ENCODE measurements at places on chromosomes 6 and 20.

DNA sequence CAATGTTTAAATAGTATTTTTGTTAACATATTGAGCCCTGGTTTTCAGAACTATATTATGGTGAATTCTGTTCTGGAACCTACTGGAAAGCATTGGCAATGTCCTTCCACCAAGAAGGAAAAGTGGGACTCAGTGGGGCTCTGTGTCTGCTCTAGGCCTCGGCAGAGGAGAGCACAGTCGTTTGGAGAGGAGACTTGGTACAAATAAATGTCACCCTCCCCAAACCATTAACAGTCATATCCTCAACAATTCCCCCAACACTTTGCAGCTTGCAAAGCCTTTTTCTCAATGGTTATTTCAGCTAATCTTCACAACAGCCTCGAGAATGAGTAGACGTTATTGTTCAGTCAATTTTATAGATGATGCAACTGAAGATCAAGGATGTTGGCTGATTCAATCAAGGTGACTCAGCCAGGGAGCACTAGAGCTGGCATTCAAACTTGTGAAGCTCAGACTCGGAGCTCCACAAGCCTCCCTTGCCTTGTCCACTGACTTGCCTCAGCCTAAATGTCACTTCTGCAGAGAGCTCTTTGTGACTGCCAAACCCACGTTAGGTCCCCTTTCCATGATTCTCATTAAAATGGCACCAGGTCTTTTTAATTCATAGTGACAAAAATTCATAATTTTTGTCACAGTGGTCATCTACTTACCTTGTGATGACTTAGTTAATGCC lies 60.6 kb downstream of the TOX2 start:
- DNase-seq: no peak

DNA sequence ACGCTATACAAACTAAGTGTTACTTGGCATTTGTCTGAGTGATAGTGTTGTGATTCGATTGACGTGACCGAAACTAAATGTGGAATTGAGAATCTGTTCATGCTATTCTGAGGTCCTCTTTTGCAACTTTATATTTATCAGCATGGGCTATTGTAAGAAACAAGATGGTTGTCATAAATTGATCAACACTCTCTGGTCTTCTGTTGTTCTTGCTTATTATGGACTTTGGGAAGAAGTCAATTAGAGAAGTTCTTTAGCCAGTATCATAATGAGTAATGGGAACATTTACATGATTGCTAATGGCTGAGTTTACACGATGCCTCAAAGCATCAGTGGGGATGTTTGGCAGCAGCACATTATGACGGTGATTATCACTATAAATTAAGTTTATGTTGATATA lies 195.0 kb downstream of the CD83 start:
- no peak for DNase-seq

GRCh38 chr6:36968266-36968977 lies 13.9 kb downstream of the PI16 start:
- no peak for DNase-seq

- no peak for DNase-seq
Observed at GRCh38 chr20:15395457-15395856, 1058.0 kb upstream of the FLRT3 start.

DNA sequence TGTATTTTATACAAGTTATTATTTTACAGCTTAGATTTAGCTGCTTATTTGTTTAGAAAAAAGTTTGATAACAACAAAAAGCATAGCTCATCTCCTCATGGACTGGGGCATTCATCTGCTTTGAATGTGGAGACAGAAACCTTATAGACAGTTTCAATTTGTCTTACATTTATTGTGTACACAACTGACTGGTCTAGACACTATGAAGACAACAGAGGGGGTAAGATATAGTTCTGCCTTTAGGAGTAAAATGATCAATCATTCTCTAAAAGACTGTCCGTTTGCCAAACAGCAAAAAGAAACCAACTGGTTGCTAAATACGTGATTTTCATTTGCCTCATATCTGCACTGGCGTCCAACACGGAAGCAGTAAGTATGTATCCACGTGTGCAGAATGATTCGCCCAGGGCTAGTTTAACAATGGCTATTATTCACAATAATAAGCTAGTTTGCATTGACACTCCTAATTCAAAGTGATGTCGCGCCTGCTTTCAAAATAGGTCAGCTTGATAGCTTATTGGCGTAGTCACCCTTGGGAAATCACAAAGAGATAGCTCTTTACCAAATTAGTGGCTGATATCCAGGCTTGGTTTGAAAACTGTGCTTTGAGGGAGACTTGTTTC lies 153.6 kb downstream of the BMP2 start:
- DNase-seq: no peak

GRCh38 chr20:9534025-9534424 lies 19.6 kb downstream of the LAMP5 start:
- DNase-seq: no peak

GRCh38 chr20:8039042-8039441 lies 19.5 kb upstream of the TMX4 start:
- no peak for DNase-seq

DNA sequence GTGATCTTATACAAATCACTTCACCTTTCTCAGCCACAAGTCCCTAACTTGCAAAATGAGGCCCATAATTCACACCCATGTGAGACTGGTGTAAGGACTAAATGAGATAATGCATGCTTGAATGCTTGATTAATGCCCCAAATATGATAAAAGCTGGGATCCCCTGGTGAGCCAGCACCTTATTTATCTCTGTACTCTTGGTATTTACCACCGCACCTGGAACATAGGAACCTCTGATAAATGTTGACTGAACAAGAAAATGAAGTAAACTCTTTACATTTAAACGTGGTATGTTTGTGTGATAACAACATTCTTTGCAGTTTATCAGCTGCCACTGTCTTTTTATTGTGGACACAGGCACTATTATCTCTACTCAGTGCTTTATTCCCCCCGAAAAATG lies 2.5 kb upstream of the APOBEC2 start:
- DNase-seq: no peak
